AG20443 (cell line): ENCODE measurements at places on chromosomes 2 and 18.
A peak's percentile ranks its signal among the peaks of the same experiment; 100 is the strongest.

DNA sequence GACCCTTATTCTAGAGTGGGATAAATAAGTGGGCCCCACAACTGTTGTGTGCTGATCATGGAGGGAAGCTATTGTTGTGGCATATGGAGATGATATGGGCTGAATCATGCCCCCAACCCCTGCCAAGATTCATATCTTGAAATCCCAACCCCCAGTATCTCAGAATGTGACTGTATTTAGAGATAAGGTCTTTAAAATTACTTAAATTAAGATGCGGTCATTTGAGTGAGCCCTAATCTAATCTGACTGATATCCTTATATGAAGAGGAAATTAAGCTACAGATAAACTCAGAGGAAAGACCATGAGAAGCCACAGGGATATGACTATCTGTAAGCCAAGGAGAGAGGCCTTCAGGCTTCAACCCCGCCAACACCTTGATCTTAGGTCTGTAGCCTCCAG, 188.3 kb upstream of the RND3 start:
- DNase-seq: no peak

- DNase-seq: peak; percentile 60
Observed at GRCh38 chr18:3281456-3282400, 19.8 kb downstream of the MYL12B start.

GRCh38 chr18:51108330-51108729, 78.3 kb downstream of the SMAD4 start:
- DNase-seq: no peak

DNA sequence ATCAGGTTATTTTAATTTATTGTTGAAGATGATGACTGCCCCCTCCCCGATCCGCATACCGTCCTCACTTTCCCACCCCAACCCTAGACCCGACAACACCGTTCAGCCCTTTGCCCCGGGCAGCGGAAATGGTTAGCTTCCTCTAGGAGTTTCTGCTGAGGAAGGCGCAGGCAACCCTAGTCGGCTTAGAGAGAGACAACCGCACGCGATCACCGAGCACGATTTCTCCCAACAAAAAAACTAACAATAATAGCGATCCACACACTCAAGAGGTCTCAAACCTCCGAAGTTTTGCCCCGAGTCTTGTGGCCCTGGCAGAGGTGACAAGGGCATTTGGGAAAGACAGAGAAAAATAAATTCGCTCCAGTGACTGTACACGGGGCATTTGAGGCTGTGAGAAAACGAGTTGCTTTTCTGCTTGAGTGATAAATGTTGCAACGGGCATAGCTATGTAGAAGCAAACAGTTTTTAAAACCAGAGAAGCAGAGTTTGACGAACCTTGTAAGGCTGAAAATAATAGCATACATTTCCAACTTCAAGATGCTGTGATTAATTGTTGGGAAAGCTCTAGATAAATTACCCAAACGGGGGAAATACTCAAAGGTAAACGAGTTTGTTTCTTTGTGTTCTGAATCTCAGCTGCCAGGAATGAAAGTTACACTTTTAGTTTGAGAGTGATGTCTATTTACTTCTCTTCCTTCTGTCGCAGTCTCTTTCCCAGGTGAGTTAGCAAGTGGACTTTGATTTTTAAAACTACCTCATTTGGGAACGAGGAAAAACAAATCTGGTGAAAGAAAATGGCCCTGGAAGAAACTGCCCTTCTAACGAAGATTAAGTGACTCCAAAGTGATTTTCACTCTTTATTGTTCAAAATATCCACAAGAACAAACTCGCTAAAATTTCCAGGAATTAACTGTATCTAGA, 11.0 kb upstream of the SIX3 start:
- no peak for DNase-seq

GRCh38 chr2:112840068-112840445, 3.5 kb upstream of the IL1B start:
- no peak for DNase-seq

GRCh38 chr18:40004246-40004645, 1950.8 kb upstream of the PIK3C3 start:
- DNase-seq: no peak

- DNase-seq: no peak
Observed at GRCh38 chr2:10610213-10610910, 79.4 kb downstream of the NOL10 start.

- DNase-seq: no peak
Observed at GRCh38 chr2:88141952-88142351, 14.1 kb upstream of the FABP1 start.

- no peak for DNase-seq
Observed at GRCh38 chr2:167177196-167177595, 288.9 kb downstream of the XIRP2 start.

DNA sequence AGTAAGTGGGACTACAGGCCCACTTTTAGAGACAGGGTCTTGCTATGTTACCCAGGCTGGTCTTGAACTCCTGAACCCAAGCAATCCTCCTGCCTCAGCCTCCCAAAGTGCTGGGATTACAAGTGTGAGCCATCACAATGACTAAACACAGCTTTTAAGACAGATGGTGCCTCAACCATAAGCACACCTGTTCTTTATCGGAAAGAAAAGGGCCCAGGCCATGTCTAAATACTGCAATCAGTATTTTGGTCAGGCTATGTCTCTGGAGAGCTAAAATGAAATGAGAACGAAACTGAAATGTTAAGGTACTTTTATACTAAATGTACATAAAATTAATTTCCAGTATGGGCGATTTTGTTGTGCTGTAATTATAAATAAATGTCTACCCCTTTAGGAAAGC, 69.5 kb upstream of the SPTBN1 start:
- no peak for DNase-seq

GRCh38 chr2:177322801-177323261, 58.3 kb upstream of the NFE2L2 start:
- no peak for DNase-seq

GRCh38 chr2:142944264-142944663, 66.8 kb downstream of the KYNU start:
- no peak for DNase-seq

DNA sequence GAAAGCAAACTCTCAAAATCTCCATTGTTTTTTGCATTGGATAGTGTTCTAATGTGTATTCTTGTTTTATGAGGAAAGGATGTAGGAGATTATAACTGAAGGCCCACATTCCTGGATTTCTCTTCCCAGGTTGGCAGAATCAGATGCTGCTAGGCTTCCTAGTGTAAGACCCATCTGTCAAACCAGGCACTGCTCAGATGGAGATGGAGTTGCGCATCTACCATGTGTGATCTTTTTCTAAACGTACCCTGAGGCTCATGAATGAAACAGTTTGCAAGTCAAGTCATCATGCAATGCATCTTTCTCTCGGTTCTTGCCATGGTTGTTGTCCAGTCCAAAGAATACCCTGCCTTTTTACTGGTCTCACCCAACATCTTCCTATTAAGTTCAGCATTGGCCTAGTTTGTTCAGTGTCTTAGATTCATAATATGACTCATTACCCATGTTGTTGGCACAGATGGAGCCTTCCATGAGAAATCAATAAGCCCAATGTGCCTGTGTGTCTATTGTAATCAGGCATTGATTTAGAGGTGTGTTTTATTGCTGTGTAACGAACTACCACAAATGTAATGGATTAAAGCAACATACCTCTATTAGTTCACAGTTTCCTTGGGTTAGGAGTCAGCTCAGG, 127.4 kb downstream of the NYAP2 start:
- no peak for DNase-seq

- DNase-seq: peak; percentile 46
Observed at GRCh38 chr2:45031028-45031427, 21.8 kb upstream of the SIX2 start.

DNA sequence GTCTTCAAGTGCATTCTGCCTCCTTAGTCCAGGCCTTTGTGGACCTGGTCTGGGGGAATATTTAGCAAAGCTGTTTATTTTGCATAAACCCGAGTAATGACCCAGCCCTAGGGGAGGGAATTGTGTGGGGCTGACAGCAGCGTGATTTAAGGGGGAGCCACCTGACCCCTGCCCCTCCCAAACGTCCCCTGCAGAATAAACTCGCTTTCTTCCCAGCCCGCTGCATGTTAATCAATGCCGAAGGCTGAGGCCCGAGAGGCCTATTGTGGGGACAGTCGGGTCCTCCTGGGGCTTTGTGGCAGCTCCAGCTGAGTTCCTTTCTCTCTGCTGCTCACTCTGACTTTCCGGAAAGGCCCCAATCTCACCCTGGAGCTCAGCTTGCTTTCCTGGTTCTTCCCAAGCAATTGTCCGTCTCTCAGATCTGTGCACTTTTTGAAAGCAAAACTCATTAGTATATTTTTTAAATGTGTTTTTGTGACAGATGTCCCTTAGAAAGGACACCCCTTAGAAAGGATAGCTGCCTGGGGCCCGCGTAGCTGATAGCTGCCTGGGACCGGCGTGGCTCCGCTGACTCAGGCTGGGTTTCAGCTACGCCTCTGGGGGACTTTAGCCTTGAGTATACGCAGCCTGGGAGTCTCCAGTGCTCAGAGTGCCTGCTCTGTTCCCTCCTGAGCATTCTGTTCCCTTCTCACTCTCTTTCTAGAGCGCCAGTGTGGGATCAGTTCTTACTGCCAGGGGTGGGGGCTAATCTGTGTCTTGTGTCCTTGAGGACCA, 158.3 kb downstream of the GLI2 start:
- no peak for DNase-seq

DNA sequence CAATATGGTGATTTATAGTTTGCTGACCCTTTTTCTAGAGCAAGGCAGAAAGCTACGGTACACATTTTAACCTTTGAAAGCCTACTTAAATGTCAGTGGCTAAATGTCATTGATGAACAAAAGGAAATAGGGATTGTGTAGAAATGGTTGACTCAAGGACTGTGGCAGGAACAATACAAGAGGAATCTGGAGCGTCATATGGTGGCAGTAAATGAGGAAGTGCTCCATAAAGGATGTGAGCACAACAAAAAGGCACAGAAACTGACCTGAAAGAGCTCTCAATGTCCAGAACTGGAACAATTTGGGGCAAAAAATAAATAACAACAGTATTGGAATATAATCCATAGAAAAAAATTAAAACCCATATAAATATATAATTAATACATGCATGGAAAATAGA, 443.9 kb upstream of the VRK2 start:
- no peak for DNase-seq

GRCh38 chr2:183872131-183872530, 726.2 kb upstream of the ZNF804A start:
- no peak for DNase-seq

GRCh38 chr2:215420471-215420935, 15.4 kb downstream of the FN1 start:
- DNase-seq: no peak

GRCh38 chr2:237754182-237754581, 44.4 kb upstream of the RBM44 start:
- DNase-seq: no peak

GRCh38 chr2:180846756-180847472, 133.5 kb upstream of the UBE2E3 start:
- no peak for DNase-seq
